ENCODE measurements at places on chromosomes 7 and 10.

GRCh38 chr7:46854958-46855473, 726.9 kb downstream of the TNS3 start:
- peak; percentile 66 for DNase-seq

- DNase-seq, result no peak
Observed at GRCh38 chr7:12771378-12771877, 84.0 kb downstream of the ARL4A start.

- DNase-seq, result peak; percentile 77
Observed at GRCh38 chr10:112963835-112964234, 13.8 kb downstream of the TCF7L2 start.

DNA sequence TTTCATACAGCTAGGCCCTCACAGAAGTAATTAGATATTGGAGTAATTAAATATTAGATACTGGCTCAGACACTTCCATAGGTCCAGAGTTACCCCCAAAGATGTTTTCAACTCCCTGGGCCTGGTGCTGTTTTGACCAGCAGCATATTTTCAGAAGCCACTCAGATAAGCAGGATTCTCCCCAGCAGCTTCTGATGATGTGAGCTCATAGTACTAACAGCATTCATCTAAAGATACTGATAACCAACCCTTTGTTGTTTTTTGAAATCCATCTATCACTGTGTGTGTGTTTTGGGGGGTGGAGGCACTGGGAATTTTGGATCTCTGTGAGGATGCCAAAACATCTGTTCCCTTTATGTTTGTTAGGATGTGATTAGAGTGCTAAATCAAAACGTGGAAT, 52.7 kb downstream of the VPS50 start:
- DNase-seq, result no peak

DNA sequence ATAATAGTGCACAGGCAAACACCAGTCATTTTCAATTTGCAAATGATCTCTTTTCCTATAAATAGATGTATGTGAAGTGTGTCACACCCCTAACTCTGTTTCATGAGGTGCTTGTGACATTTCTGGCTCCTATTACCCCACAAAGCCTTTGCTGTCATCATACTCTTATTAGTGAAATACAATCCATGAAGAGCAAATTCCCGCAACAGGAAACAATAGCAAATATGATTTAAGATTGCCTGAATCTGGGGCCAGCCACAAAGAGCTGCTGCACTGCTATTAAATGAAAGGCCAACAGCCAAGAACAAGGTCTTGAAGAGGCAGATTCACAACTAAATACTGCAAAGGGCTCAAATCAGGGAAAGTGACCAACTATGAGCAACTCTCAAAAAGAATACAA, 96.3 kb upstream of the CAV2 start:
- no peak for DNase-seq

DNA sequence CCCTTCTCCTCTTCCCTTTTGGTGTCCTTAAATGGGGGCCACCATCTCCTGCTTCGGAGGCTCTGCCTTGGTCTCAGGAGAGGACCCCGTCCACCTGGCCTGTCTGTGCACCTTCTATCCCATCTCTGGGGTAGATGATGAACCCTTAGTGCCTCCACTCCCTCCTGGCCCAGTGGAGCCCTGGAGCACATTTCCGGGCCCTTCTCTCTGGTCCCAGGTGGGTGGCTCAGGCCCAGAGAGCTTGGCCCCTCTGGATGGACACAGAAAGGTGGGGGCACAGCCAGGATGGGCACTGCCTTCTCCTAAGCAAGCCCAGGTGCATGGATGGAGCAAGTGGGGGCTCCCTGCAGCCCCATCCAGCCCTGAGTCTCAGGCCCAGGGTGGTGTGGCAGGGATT, 121.4 kb upstream of the RET start:
- no peak for DNase-seq

GRCh38 chr10:114694062-114694461, 36.0 kb upstream of the ABLIM1 start:
- DNase-seq, result no peak

GRCh38 chr10:3668276-3668965, 116.6 kb downstream of the KLF6 start:
- DNase-seq, result peak; percentile 58

DNA sequence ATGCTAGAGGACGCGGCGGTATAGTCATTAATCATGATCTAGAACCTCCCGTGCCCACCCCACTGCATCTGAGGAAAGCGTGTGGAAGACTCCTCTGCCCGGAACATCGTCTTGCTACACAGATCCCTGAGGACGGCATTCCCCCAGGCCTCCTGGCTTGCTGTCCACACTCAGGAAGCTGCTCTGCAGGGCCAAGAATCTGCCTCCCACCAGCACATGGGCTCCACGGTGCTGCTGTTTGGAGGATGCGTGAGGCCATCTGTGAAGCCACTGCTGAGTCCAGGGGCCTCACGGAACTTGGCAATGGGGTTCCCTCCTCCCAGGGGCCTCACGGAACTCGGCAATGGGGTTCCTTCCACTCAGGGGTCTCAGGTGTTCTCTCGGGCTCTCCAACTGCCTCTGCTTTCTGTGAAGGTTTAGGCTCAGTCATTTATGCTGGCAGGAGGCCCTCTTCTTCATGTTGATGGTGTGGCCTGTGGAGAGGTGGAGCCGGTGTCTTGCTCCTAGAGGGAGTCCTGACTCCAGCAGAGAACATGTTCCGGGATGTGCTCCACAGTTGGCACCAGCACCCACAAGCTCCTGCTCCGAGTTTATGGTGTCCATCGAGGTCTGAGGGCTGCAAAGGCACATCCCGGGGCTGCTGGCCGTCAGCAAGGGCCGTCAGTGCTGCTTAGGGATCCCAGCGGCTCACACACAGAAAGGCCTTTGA, 273.3 kb downstream of the DNAJB6 start:
- DNase-seq, result no peak

DNA sequence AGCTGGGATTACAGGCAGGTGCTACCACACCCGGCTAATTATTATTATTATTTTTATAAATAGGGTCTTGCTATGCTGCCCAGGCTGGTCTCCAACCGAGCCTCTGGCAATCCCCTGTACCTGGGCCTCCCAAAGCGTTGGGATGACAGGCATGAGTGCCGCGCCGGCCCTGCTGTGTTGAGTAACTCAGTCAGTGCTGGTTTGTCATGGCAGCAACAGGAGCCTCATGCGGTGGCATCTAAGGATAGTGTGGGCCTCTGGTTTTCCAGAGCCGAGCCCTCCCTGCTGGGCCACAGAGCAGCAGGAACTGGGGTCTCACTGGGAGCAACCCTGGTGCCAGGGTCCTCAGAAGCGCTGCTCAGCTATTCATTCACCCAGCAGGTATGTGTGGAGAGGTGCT, 244.7 kb downstream of the ELFN1 start:
- no peak for DNase-seq

GRCh38 chr7:13727279-13727678, 262.2 kb downstream of the ETV1 start:
- no peak for DNase-seq

- peak; percentile 4 for DNase-seq
Observed at GRCh38 chr10:12605580-12606405, 256.4 kb downstream of the CAMK1D start.

GRCh38 chr10:63393050-63393449, 72.7 kb downstream of the JMJD1C start:
- no peak for DNase-seq

- no peak for DNase-seq
Observed at GRCh38 chr7:32169228-32169627, 99.0 kb upstream of the PDE1C start.

DNA sequence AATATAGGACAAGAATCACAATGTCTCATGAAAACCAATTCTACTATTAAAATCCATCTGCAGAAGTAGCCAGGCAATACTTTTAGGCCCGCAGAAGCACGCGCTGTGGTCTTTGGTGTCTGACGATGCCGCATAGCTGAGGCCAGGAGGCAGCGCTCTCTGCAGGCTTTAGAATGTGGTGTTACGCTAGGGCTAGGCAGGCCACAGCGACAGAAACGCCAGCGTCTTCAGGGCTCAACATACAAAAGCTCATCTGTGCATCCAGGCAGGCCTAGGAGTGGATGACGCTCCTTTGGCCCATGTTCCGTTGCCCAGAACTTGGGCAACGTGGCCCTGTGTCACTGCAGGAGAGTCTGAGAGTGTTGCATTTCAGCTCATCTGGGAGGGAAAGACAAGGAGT, 601.1 kb upstream of the FOXK1 start:
- no peak for DNase-seq

GRCh38 chr7:157683747-157684156, 346.9 kb downstream of the DNAJB6 start:
- DNase-seq, result no peak

- no peak for DNase-seq
Observed at GRCh38 chr10:87739703-87740102, 78.3 kb downstream of the ATAD1 start.

DNA sequence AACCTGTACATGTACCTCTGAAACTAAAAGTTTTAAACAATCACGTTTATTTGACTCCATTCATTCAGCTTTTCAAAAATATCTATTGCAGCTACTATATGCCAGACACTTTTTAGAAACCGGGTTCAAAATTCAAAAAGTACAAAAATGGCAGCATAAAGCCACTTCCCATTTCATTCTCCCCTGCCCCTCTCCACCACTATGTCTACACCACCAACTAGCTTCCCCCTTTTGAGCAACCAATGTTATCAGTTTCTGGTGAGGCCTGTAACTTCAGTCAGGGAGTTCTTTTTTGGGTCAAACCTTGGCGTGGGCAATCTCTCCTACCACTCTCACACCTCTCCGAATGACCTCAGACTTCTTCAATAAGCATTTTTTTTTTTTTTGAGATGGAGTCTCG, 11.5 kb upstream of the HHEX start:
- DNase-seq, result no peak

DNA sequence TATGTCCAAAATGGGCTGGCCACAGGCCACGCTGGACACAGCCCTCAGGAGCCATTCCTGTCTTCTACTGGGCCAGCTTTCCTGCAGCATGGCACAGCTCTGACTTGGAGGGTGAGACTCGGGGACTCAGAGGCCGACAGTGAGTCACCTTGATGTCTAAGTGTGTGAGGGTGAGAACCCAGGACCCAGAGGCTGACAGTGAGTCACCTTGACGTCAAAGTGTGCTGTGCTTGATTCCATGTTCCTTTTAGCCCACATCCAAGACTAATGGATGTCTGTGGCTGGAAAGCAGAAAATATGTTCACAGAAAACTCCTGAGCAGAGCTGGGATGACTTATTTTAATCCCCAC, 6.0 kb upstream of the FAM170B start:
- DNase-seq, result peak; percentile 99

- peak; percentile 94 for DNase-seq
Observed at GRCh38 chr7:44733708-44734481, 14.8 kb upstream of the ZMIZ2 start.

- DNase-seq, result no peak
Observed at GRCh38 chr7:75872073-75872782, 6.6 kb upstream of the RHBDD2 start.

GRCh38 chr7:105691082-105691679, 109.9 kb upstream of the EFCAB10 start:
- peak; percentile 58 for DNase-seq

GRCh38 chr7:100773491-100773890, 40.1 kb downstream of the ZAN start:
- no peak for DNase-seq

DNA sequence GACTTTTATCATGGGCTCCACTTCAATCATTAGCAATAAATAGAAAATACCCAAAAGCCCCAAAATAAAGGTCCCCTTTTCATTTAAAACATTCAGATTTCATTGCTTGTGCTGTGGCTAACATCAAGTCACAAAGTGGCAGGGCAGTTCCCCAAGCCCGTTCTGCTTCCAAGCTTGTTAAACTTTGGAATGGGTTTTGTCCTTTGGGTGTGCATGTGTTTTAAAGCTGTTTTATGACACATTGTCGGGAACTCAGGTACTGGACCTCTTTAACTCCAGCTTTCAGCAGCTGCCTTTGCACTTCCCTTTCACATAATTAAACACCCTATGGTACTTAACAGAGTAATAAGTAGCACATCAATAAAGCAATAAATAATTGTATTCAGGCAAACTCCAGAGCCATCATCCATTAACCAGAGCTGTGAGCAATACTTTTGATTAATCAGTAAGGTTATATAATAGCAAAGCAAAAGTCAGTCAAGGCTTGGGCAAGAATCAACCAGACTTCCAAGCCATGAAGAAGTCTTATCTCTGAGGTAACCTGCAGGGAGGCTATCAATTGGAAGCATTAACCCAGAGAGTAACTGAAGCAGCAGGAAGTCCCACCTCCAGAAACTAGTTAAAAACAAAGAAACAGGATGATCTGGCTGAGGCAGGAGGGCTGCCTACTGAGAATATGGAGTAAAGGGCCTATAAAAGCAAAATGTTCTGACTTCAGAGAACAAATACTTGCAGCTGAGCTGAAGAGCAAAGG, 56.1 kb upstream of the ARID5B start:
- DNase-seq, result no peak

DNA sequence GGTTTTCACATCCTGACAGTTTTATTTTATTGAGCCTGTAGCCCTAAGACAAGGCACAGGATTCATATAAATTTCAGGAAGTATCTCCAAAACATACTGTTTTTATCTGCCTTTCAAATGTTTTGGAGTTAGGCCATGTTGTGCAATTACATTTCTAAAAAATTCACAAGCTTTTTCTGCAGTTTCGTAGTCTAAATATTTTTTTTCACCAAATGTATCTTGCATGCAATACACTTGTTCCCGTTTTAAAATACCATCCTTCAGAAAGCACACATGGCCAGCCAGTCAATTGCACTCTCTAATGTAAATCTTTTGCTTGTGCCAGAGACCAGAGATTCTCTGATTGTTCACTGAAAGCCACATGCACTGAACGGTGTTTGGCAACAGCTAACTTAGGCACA, 161.5 kb upstream of the PRKCQ start:
- no peak for DNase-seq

GRCh38 chr7:99029466-99030435, 114.2 kb downstream of the SMURF1 start:
- peak; percentile 17 for DNase-seq

GRCh38 chr7:47906883-47907282, 41.4 kb downstream of the PKD1L1 start:
- no peak for DNase-seq

GRCh38 chr10:123928427-123928826, 36.8 kb upstream of the CPXM2 start:
- no peak for DNase-seq

DNA sequence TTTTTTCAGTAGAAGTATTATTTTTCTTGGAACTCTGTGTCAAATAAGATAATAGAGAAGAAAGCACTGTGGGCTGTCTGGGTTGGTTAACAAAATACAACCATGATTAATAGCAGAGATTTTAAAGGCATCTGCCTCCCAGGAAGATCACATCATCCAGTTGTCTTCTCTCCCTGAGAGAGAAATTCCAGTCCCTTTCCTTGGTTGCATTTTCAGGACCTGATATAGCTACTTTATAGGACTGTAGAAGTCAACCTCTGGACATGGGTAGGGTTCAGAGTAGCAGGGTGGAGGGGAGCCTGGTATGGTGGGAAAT, 309.9 kb upstream of the IGFBP3 start:
- no peak for DNase-seq
